ENCODE measurements at places on chromosomes 7 and 10.
A peak's percentile ranks its signal among the peaks of the same experiment; 100 is the strongest.

GRCh38 chr10:76429368-76430060 is 998.1 kb downstream of the LRMDA start:
- no peak for DNase-seq

- DNase-seq: no peak
These were observed 24.3 kb upstream of the OPN4 start for GRCh38 chr10:86630079-86630478.

GRCh38 chr10:87000491-87000890 is 19.6 kb upstream of the FAM25A start:
- DNase-seq: no peak

DNA sequence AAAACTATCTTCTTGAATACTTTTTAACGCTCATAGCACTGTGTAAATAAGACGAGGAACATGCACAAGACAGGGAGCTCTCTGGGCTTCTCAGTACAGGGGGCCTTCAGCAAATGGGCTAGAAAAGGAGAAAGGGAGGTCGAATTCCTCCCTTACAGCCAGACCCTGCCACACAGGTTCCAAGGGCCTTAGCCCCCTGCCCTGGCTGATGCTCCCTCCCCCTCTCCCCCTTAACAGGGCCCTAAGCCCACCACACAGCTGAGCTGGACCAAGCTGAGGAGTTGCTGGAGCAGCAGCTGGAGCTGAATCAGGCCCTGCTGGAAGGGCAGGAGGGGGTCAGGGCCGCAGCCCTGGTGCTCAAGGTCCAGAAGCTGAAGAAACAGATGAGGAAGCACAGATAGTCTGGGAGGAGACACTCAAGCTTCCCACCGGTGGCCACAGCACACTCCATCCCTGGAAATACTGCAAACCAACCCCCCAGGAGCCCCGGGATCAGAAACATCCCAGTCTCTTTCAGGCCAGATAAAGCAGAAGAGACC is 153.9 kb downstream of the SNX13 start:
- no peak for DNase-seq

GRCh38 chr10:91298224-91298871 is 77.9 kb downstream of the PCGF5 start:
- DNase-seq: peak; percentile 75

DNA sequence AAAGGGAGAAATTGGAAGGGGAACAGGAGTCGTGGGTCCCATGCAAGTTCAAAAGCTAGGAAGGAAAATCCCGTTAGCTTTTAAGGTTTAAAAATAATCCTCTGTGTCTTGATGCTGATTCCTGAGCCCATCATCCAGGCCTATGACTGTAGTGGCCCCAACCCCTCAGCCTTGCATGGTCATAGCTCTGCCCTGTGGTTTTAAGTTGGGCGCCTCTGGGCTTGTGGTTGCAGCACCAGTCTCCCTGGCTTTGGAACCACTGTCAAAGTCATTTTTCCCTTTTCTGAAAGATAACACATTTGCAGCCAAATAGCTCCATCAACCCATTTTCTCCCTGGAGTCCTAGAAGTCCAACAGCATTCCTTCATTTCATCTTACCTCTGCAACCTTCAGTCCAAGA is 13.6 kb downstream of the TMEM236 start:
- DNase-seq: no peak

- peak; percentile 47 for DNase-seq
These were observed 87.7 kb downstream of the ST7 start for GRCh38 chr7:117041007-117041406.
